Heart left ventricle (tissue), 16 donors: ENCODE measurements at places on chromosomes 6 and 20. TPM values are rescaled to one million over a fixed set of nuclear protein-coding genes. Genes with fewer than 3 reads are reported as not detected.

DNA sequence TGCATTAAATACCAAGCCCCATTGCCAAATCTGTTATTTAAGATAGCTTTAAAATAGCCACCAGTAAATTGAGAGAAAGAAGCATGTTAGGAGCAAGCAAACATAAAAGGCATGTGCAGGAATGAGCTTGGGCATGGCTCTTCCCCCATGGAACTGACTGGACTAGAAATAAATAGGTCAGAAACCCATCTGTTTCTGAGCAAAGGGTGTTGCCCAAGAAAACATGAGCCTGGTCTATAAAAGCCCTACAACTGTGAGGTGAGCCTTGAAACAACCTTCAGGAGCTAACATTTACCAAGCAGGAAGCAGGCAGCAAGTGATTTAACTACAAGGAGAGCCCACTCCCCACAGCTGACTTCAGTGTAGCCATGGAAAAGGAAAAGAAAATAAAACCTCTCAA is 126.3 kb downstream of the C6orf118 start:
- H3K4me1 ChIP-seq, result no peaks in the 10 kb centered on the region
- DNase-seq, result no peak
- H3K4me3 ChIP-seq, result no peak overlapping the region
- no peak overlapping the region for H3K27ac ChIP-seq
- no peaks in the 10 kb centered on the region for H3K27me3 ChIP-seq

DNA sequence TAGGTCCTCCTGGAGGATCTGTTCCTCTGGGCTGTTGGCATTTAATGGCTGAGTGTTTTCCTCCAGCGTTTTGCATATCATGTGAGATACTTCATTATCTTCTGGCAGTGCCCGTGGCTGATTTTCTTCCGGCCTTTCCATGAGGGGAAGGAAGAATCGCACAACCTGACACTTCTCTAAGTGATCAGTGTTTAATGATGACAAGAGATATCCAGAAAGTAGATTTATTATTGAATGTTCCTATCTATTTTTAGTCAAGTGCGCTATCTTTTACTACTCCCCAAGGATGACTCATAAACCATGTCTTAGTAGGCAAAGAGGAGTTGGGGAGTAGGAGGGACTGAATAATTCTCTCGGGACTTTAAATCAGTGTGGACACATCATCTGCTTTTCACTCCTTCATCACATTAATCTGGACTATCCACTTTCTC is 149.7 kb downstream of the PLCB4 start:
- peaks cover 28% of the 10 kb centered on the region for H3K4me1 ChIP-seq
- no peaks in the 10 kb centered on the region for H3K27me3 ChIP-seq
- DNase-seq, result no peak
- H3K27ac ChIP-seq, result peak overlapping the region; percentile 69

DNA sequence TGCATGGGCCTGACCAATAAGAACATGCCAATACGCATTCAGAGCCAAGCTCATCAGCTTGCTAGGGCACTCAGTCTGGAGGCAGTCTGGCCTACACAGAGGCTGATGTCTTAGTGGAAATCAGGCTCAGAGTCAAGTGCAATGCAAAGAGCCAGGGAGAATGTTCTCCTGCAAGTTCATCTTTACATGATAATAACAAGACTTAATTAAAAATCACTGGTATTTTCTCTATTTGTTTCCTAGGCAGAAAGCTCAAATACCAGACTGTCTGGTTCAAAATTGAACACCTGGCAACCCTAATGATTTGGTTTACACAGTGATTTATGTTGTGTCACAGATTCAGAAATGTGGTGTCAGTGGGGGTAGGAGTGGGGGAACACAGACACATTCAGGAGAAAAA is 689.3 kb upstream of the FLRT3 start:
- no peak for DNase-seq
- H3K27ac ChIP-seq, result no peak overlapping the region
- no peaks in the 10 kb centered on the region for H3K36me3 ChIP-seq
- H3K4me1 ChIP-seq, result no peaks in the 10 kb centered on the region

- H3K4me1 ChIP-seq, result peaks cover 71% of the 10 kb centered on the region
- no peak overlapping the region for H3K4me3 ChIP-seq
- DNase-seq, result peak; percentile 51
- peak overlapping the region; percentile 75 for H3K27ac ChIP-seq
- H3K36me3 ChIP-seq, result peaks cover 43% of the 10 kb centered on the region
These were observed 18.1 kb downstream of the UQCC2 start for GRCh38 chr6:33693186-33694105.

DNA sequence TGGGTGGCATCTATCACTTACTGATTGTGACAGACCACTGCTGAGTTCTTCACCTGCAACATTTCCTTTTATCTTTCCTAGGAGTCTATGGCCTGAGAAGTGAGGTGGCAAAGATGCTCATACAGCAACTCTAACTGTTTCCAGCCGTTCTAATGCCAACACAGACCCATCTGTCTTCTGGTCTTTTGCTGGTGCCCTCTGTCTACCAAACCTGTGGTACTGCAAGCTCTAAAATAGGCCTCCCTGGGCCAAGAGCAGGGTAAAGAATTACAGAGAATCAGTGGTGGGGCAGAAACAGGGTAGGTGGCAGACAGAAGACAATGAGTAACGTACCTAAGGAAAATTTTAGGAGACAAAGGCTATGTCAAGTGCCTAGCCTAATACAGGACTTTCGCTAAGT is 611.0 kb upstream of the FLRT3 start:
- H3K36me3 ChIP-seq, result no peaks in the 10 kb centered on the region
- H3K4me1 ChIP-seq, result no peaks in the 10 kb centered on the region
- no peaks in the 10 kb centered on the region for H3K27me3 ChIP-seq

DNA sequence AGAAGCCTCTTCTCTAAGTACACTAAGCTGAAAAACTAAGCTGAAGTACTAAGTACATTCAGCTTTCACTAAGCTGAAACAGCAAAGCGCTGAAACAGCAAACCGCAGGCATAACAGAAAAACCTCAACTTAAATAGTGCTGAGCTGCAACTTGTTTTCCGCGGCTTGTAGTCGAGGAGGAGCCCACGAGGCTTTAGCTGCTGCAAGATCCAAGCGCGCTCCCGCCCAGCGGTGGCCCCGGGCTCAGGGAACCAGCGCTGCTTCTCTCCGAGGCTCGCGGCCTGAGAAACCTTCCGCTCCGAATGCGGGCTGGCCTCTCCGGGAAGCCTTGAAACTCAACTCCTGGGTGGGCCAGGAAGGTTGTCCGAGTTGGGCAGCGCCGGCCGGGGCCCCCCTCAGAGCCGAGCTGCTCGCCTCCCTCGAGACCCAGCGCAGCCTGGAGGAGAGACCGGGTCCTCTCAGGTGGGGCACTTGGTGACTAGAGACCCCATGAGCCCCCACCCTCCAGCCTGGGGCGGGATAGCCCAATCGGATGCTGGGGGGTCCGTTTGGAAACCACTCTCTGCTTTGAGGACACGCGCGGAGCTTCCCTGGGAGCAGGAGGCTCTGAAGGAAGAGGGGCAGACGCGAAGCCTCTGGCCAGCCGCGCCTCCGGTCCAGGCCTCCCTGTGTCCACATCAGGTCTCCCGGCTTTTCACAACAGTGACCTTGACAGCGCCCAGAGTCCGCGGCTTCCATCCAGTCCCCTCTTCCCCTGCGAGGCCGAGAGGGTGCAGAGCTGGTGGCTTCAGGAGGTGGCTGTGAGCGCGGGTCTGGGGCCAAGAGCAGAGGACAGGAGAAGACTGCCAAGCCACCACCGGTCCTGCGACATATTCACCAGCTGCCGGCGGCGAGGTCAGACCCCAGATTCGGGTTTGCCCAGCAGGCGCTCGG is 38.1 kb upstream of the HLA-E start:
- no peaks in the 10 kb centered on the region for H3K36me3 ChIP-seq
- H3K27ac ChIP-seq, result no peak overlapping the region
- H3K27me3 ChIP-seq, result peaks cover 88% of the 10 kb centered on the region
- DNase-seq, result peak; percentile 71

GRCh38 chr20:52880259-52880658 is 91.9 kb upstream of the TSHZ2 start:
- H3K36me3 ChIP-seq, result no peaks in the 10 kb centered on the region
- H3K4me3 ChIP-seq, result no peak overlapping the region
- H3K27me3 ChIP-seq, result no peaks in the 10 kb centered on the region
- H3K4me1 ChIP-seq, result no peaks in the 10 kb centered on the region

DNA sequence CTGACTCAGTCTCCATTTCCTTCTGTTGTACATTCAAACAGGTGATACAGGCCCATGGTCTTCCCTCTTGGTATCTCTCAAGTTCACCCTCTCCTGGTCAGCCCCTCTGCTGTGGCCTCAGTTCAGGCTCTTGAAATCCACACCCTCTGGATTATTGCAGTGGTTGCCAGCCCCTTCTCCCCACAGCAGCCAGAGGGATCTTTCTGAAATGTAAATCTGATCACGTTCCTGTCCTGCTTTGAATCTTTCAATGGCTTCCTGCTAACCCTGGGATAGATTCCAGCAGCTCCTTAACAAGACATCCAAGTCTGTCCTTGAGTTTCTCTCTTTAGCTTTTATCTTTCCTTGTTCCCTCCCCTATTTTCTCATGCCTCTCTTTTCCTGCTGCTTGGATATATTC is 22.2 kb downstream of the CHMP4B start:
- H3K4me1 ChIP-seq, result peaks cover 39% of the 10 kb centered on the region
- no peaks in the 10 kb centered on the region for H3K27me3 ChIP-seq
- H3K4me3 ChIP-seq, result no peak overlapping the region
- peaks cover 17% of the 10 kb centered on the region for H3K36me3 ChIP-seq
- no peak overlapping the region for H3K27ac ChIP-seq

GRCh38 chr6:168242111-168242939 is 77.3 kb downstream of the DACT2 start:
- H3K4me3 ChIP-seq, result no peak overlapping the region
- no peaks in the 10 kb centered on the region for H3K36me3 ChIP-seq
- H3K27ac ChIP-seq, result no peak overlapping the region

- no peak overlapping the region for H3K27ac ChIP-seq
- no peak overlapping the region for H3K4me3 ChIP-seq
- H3K27me3 ChIP-seq, result no peaks in the 10 kb centered on the region
These were observed 27.7 kb downstream of the NFATC2 start for GRCh38 chr20:51514836-51515235.

DNA sequence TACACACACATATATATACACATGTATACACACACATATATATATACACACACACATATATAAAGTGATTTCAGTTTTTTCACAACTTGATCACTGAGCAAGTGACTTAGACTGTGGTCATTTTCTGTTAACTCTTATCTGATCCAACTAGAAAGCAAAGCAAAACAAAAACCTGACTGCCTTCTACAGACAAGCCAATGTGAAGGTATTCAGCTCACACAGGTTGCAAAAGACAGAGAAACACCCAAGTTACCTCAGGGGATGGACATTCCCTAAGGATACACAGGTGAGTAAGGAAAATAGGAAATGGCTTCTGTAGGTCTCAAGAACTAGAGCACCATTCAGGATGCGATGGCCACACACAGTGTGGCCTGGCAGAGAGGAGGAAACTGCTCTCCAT is 58.4 kb upstream of the IER3 start:
- no peak overlapping the region for H3K27ac ChIP-seq
- no peaks in the 10 kb centered on the region for H3K36me3 ChIP-seq
- DNase-seq, result no peak
- H3K27me3 ChIP-seq, result no peaks in the 10 kb centered on the region
- peaks cover 14% of the 10 kb centered on the region for H3K4me1 ChIP-seq

GRCh38 chr6:106099235-106099537 is 13.1 kb downstream of the PRDM1 start:
- H3K27me3 ChIP-seq, result peaks cover 38% of the 10 kb centered on the region
- DNase-seq, result no peak
- no peak overlapping the region for H3K4me3 ChIP-seq
- H3K36me3 ChIP-seq, result no peaks in the 10 kb centered on the region
- H3K27ac ChIP-seq, result peak overlapping the region; percentile 77
- peaks cover 50% of the 10 kb centered on the region for H3K4me1 ChIP-seq

DNA sequence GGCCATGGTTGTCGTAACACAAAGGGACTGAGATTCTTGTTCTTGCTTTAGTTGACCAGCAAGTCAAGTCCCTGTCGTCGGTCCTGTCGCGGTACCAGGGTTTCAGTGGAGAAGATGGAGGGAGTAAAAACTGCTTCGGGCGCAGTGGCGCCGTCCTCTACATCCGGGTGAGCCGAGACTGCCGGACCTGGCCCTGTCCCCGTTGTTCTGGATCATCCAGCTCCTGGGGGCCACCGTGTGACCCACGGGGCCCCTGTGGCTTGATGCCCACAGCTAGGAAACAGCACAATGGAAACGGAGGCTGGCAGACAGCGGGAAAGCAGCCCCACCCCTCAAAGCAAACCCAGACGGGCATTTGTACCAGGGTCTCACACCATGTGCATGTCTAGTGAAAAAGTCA is 15.0 kb downstream of the MTG2 start:
- peaks cover 87% of the 10 kb centered on the region for H3K36me3 ChIP-seq
- H3K27me3 ChIP-seq, result no peaks in the 10 kb centered on the region
- no peaks in the 10 kb centered on the region for H3K4me1 ChIP-seq
- H3K27ac ChIP-seq, result no peak overlapping the region

- peaks cover 5% of the 10 kb centered on the region for H3K27me3 ChIP-seq
- no peak overlapping the region for H3K27ac ChIP-seq
- no peak for DNase-seq
- H3K4me3 ChIP-seq, result no peak overlapping the region
These were observed 25.4 kb downstream of the COL9A1 start for GRCh38 chr6:70277470-70277869.

DNA sequence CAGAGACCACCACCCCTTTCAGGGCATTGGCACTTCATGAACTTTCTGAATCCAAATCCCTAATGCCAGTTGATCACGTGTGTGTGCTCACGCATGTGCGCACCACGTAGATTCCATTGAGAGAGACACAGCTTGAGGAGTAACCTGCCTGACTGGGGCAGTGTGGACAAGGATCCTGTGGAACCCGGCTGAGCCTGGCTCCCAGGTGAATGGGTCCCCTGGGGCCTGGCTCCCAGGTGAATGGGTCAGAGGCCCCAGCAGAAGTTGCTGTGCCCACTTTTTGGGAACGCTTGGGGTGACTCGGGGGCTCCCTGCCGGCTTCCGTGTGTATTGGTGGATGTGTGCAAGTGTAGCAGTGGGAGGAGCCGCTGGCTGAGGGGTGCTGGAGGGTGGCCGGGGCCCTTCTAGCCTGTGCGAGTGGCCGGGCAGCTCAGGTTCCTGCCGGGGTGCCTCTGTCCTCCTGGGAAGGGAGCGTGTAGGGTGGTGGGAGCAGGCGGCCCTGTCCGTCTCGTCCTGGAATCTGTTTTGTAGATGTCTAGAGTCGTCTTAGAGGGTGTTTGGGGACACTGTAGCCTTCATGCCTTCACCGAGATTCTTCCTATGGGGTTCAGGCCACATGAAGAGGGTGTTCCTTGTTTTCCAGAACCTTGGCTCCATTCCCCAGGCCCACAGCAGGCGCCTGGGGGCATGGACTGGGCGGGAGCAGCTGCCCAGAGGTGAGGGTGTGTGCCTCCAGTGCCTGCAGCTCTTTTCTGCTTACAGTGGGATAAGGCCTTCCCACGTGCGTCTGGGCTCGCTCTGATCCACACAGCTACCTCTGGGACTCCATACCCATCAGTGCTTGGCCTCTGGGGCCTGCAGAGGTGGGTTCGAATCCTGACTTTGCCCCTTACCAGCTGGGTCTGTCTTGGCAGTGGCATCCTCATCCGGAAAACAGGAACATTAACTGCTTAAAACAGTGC is 3.2 kb downstream of the RBM38 start:
- H3K27ac ChIP-seq, result peak overlapping the region; percentile 93
- H3K4me3 ChIP-seq, result no peak overlapping the region
- peak; percentile 20 for DNase-seq
- peaks cover 87% of the 10 kb centered on the region for H3K4me1 ChIP-seq
- no peaks in the 10 kb centered on the region for H3K36me3 ChIP-seq
- no peaks in the 10 kb centered on the region for H3K27me3 ChIP-seq

The TGM6 gene
- not detected for total RNA-seq

The CDC25B gene
- total RNA-seq, result 6.4 TPM

The HLA-DQB1 gene
- total RNA-seq, result 86.5 TPM

The LAMA5 gene
- total RNA-seq, result 59.6 TPM

The TOX2 gene
- 1.0 TPM for total RNA-seq

The PSMB9 gene
- 8.9 TPM for total RNA-seq
